Stimulated activated CD8-positive, alpha-beta memory T cell treated with anti-CD3 and anti-CD28 coated beads, Interleukin-4, amount 100 ng/mL, for 4 hours (primary cell): ENCODE measurements at places on chromosomes 11 and 22.

- DNase-seq: no peak
Measured at GRCh38 chr11:34747251-34747650, 126.4 kb downstream of the EHF start.

- no peak for DNase-seq
Measured at GRCh38 chr11:98434296-98434695, 586.5 kb upstream of the CNTN5 start.

DNA sequence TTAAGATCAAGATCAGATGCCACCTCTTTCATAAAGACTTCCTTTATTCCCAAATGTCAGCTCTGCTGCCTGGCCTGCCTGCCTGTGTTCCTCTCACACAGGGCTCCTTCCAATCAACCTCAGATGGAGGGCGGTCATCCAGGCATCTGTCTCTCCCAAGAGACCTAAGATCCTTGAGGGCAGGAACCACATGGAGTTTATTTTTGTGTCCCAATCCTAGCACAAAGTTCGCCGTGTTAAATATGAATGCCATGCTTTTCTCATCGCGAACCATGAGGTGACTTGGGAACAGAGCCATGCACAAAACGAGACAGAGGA, 72.7 kb upstream of the ARFGAP3 start:
- no peak for DNase-seq

DNA sequence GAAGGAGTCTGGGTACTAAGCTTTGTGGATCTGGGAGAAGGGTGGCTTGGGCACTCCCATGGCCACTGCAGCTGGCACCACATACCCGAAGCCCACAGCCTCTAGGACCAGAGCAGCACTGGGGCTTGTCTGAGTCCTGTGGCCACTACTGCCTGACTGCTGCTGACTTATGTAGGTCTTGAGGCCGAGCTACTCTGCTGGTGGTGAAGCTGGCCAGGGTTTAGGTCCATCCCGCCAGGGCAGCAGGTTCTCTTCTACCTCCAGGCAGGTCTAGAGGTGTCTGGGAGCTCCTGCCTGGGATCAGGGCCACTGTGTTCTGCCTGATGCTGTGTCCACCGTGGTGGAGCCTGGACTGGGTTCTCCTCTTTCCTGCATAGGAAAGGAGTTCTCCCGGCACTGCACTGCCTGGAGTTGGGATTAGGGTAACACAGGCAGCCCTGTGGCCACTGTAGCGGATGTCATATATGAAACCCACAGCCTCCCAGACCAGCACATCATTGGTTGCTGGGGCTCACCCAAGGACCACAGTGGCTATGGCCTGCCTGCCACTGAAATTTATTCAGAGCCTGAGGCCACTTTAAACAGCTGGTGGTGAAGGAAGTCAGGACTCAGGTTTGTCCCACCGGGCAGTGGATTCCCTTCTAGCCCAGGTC, 109.8 kb upstream of the SERPIND1 start:
- DNase-seq: no peak

- DNase-seq: no peak
Measured at GRCh38 chr22:21569459-21570170, 2.1 kb downstream of the UBE2L3 start.

- no peak for DNase-seq
Measured at GRCh38 chr11:103936059-103936458, 100.4 kb upstream of the DDI1 start.

DNA sequence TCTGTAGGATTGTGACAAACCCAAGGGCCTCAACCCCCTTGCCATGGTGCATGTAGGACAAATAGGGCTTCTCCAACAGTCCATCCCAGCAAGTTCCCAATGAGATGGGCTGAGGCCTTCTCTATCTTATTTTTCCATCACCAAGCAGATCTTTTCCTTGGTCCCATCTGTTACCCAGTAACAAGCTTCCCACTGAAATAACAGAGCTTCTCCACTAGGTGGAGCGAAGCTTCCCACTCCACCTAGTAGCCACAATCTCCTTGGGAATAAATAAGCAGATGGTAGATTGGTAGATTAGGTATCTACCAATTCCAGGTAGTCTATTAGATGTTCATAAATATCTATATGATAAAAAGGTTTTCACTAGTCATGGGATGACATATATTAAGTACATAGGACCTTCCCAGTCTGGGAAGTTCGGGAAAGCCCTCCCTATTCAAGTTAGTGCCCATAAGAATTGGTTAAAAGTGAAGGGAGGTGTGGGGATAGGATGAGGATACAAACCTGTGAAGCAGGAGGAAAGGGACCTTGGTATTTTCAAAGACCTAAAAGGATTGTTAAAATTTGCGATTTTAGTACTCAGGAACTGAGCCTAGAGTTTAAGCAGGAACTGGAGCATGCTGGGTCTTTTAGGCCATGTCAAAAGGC, 5.9 kb upstream of the OR52L1 start:
- DNase-seq: no peak

DNA sequence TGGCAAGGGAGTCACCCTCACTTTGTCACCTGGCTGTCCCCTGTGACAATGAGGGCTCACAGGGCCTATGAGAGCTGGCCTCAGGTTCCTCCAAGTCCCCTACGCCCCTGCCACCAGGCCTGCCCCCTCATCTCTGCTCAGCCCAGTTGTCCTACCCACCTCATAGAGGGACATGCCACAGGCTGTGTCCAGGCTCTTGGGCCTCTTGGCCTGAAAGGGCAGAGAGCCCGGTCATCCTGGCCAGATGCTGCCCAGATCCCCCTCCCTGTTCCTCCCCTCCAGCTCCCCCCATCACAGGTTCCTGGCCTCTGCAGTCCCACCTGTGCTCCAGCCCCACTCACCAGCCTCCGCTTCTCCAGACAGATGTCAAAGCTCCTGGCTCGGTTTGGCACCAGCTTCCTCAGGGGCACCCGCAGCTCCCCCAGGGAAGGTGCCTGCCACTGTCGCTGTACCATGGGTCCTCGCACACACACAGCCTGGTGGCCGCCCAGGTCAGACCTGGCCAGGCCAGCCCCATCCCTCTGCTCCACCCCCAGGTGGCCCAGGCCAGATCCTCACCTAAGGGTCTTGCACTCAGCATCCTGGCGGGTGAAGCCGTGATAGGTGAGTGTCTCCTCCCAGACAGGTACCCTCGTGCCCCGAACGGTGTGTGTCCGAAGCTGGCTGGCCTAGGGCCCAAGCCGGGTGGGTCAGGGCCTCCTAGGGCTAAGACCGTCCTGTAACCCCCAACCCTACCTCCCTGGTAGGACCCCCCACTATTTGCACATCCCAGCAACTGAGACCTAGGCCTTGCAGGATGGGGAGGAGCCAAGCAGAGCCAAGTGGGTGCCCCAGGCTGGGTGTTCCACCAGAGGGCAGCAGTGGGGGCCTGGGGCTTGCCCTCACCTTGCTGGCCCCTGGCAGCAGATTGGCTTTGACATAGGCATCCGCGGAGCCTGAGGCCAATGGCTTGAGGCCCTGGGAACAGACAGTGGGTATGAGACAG, 8.3 kb downstream of the NDUFV1 start:
- DNase-seq: no peak
